ENCODE measurements at places on chromosomes 16 and 17. TPM values are rescaled to one million over a fixed set of nuclear protein-coding genes. Genes with fewer than 3 reads are reported as not detected.

FOXN1 gene
- 0.38 TPM for polyA plus RNA-seq

GRCh38 chr17:75617218-75617617 is 16.0 kb upstream of the SMIM5 start:
- DNase-seq = no peak

GRCh38 chr16:3690470-3690928 is 26.8 kb downstream of the TRAP1 start:
- DNase-seq = peak; percentile 98

DNA sequence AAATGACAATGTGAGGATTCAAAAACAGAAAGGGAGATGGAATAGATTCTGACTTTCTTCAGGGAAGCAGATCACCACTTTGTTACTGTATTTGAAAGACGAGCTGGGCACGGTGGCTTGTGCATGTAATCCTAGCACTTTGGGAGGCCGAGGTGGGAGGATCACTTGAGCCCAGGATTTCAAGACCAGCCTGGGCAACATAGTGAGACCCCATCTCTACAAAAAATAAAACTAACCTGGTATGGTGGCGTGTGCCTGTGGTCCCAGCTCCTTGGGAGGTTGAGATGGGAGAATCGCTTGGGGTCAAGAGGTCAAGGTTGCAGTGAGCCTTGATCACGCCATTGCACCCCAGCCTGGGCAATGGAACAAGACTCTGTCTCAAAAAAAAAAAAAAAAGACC is 34.0 kb downstream of the PIGL start:
- DNase-seq = no peak

GRCh38 chr17:8384801-8385378 is 1.9 kb upstream of the RPL26 start:
- DNase-seq = no peak

DNA sequence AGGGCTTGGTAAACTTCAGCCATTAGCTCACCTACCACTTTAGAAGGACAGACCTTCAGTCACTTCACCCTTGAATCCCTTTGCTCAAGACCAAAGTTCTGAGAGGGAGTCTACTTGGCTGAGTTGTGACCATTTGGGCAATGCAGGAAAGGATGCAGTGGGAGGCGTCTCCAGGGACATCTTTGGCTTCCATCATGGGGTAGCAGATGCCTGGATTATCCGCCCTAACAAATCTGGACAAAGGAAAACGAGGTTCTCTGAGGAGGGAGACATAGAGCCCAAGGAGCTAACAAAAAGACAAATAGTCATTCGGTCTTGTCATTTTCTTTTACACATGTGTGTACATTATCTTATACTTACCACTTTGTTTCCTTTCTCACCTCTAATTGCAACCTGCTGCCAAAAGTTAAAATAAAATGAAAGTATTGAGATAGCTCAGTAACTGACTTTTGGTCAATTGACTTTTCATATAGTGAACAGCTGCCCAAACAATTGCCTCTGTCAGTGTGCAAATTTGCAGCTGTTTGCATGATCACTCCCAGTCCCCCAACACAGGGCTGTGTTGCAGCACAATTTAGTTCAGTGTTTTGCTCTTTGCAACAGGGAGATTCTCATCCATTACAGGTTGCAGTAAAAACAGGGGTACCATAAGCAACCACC is 108.9 kb upstream of the EEF2KMT start:
- no peak for DNase-seq
